ENCODE measurements at places on chromosomes 7 and 10.

DNA sequence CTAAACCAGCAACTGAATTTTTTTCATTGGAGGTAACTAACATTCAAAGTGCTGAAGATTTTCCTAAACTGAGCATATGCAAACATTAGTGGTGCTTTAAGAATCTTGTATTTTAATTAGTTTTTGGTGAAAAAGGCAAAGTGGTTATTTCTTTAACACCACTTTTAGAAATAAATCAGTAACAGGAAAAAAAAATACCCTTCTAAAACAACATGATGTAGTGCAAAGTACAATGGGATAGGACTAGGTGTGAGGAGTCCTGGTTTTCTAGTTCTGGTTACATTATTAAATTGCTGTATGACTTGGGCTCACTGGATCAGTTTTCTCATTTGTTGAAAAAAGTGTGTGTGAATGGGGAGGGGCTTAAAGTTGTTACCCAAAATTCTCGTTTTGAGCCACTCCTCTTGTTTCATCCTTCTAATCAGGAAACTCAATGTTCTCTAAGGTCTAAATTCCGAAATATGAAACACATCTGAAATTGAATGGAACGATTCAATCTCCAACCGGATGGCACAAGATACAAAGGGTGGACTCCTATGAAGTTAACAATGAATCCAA, 1.8 kb downstream of the WASL start:
- no peak for DNase-seq

GRCh38 chr10:75547391-75548298, 116.2 kb downstream of the LRMDA start:
- peak; percentile 76 for DNase-seq

DNA sequence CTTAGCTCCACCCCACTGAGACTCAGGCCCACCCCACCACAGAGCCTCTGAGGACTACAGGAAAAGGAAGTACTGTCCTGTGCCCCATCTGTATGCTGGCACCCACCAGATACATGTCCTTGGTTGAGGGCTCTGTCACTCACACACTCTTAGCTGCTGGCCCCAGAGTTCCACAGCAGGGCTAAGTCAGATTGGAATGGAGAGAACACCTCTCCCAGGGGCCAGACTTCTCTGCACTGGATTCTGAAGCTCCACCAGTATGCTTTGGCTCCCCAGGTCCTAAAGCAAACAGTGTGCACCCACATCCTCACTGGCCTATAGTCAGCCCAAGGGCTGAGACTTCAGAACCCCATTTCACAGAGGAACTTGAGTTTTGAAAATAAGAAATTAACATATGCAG, 103.2 kb upstream of the PPP2R2D start:
- no peak for DNase-seq

DNA sequence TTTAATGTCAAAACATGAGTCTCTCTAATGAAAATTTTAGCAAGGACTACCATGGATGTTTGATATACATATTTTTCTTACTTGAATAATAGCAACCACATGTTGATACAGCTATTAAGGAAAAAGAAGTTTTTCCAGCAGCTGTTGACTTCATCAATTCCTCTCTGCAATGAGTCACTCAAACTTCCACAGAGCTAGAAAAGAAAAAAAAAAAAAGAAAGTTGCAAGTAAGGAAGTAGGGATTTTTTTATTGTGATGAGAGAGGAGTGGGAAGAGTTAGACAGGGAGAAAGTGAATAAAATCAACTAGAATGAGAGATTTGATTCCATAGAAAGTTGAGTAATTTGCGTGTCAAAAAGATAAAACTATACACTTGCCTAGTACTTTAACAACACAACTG, 46.2 kb downstream of the CAV1 start:
- no peak for DNase-seq

Data from HS-5 (cell line).